ENCODE measurements at places on chromosomes 2 and 18.

DNA sequence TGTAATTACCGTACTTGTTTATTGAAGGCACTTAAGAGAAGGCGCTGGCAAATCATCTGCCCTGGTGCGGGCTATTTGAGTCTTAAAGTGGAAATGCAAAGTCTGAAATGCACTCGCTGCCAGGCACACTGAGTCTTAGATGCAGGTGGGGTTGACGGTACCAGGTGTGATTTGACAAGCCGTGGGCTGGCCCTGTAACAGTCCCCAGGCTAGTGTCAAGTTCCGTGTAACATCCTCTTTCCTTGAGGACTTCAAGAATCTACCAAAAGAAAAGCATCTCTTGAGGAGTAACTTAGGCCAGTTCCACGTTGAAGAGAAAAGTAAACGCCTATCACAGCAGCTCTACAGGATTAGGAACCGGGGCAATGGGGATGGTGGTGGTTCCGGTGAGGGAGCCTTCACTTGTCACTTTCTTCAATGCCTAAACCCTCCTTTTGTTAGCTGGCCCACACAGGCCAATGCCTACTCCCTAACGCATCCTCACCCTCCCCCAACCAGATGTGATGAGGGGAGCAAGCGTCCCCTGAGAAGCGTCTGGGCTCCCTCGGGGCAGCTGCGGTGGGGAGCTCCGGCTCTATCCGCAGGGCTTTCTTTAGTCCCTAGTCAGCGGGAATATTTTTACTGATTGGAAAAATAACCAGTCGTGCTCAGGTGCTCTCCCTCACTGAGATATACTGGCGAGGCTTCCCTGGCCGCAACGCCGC is 1.5 kb upstream of the UGP2 start:
- DNase-seq: no peak

- DNase-seq: no peak
Observed at GRCh38 chr2:51595836-51596235, 563.9 kb upstream of the NRXN1 start.

DNA sequence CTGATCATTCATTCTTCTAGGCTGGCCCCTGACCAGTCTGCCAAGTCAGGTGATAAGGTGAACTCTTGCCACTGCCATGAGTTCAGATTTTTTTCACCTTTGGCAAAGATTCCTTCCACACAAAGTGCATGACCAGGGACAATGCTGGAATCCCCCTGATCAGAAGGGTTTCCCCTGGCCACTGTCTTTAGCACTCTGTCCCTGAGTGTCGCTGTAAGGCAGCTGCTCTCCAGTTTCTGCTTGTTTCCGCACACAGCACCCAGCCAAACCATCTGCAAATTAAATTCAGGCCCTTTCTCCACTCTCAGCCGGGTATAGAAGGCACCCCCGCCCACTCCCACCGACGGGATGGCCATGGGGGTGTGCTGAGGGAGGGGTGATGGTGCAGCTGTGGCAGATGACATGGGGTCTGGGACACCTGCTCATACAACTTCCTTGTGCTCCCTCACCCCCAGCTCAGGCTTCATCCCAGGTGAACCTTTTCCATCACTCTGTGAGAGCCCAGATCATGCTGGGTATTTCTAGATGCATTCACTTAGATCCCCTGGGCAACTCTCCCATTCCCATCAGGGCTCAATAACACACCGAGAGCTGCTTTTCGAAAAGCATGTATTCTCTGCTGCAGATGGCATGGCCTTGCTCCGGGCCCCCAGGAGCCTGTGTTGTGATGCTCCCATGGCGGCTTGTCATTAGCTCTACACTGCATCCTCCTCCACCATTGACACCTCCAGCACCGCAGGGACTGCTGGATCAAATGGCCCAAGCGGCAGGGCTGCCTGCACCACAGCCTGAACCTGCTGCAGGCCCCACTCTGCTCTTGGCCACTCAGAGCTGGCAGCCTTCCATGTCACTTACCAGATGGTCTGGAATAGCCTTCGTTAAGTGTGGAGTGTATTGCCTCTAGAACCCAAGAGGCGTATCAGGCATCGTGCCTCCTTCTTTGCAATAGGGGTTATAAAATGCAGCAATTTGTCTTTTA is 52.3 kb upstream of the ROCK2 start:
- no peak for DNase-seq

DNA sequence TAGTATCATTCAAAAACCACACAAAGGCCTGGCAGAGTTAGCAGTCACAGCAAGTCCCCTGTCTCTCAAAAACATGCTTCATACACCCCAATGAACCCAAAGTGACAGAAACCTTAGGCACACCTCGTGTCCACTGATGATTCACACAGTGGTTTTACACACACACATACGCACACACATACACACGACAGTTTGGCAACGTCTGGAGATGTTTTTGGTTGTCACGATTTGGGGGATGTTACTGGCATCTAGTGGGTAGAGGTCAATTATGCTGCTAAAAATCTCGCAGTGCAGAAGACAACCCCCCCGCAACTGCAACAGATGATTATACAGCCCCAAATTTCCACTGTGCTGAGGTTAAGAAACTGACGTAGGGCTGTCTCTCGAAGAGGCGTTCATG is 72.9 kb upstream of the PARD3B start:
- no peak for DNase-seq

GRCh38 chr2:120330946-120331822 is 14.8 kb upstream of the INHBB start:
- no peak for DNase-seq

GRCh38 chr2:32235315-32235714 is 29.4 kb downstream of the NLRC4 start:
- DNase-seq: no peak
